ENCODE measurements at places on chromosomes 16 and 17. TPM values are rescaled to one million over a fixed set of nuclear protein-coding genes. Genes with fewer than 3 reads are reported as not detected.

The TVP23A gene
- total RNA-seq, result not detected

The DHX8 gene
- 29.6 TPM for total RNA-seq

The USP7 gene
- 46.0 TPM for total RNA-seq

The TBC1D3H gene
- total RNA-seq, result not detected

The ZACN gene
- total RNA-seq, result not detected

The ZFP1 gene
- total RNA-seq, result 8.7 TPM

The GLP2R gene
- not detected for total RNA-seq

The LITAFD gene
- total RNA-seq, result not detected

The XPO6 gene
- 108 TPM for total RNA-seq

The ARHGDIG gene
- 2.2 TPM for total RNA-seq

The PPP1R1B gene
- 3.0 TPM for total RNA-seq

The MAPT gene
- total RNA-seq, result 0.15 TPM

The DOC2A gene
- 0.23 TPM for total RNA-seq

The MT1A gene
- total RNA-seq, result not detected

The MPO gene
- total RNA-seq, result under 0.01 TPM

The C17orf78 gene
- not detected for total RNA-seq

The HS3ST2 gene
- total RNA-seq, result not detected

The GJC1 gene
- 11.6 TPM for total RNA-seq

The MEFV gene
- 0.15 TPM for total RNA-seq

The CUEDC1 gene
- 9.4 TPM for total RNA-seq
